ENCODE measurements at places on chromosomes 16 and 17.

- no peak for DNase-seq
Measured at GRCh38 chr16:7137560-7138330, 194.9 kb upstream of the RBFOX1 start.

GRCh38 chr16:11743308-11744074 is 834 bp upstream of the TXNDC11 start:
- DNase-seq = no peak

- DNase-seq = no peak
Measured at GRCh38 chr17:78789663-78790181, 7.6 kb upstream of the CYTH1 start.

GRCh38 chr17:63596856-63597586 is 3.7 kb upstream of the TACO1 start:
- DNase-seq = no peak

DNA sequence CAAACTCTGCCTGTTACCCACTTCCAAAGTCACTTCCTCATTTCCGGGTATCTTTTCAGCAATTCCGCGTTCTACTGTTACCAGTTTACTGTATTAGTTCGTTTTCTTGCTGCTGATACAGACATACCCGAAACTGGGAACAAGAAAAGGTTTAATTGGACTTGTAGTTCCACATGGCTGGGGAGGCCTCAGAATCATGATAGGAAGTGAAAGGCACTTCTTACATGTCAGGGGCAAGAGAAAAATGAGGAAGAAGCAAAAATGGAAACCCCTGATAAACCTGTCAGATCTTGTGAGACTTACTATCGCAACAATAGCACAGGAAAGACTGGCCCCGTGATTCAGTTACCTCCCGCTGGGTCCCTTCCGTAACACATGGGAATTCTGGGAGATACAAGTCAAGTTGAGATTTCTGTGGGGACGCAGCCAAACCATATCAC is 30.9 kb downstream of the PAFAH1B1 start:
- DNase-seq = no peak

GRCh38 chr16:48244863-48245195 is 729 bp downstream of the LONP2 start:
- DNase-seq = no peak

DNA sequence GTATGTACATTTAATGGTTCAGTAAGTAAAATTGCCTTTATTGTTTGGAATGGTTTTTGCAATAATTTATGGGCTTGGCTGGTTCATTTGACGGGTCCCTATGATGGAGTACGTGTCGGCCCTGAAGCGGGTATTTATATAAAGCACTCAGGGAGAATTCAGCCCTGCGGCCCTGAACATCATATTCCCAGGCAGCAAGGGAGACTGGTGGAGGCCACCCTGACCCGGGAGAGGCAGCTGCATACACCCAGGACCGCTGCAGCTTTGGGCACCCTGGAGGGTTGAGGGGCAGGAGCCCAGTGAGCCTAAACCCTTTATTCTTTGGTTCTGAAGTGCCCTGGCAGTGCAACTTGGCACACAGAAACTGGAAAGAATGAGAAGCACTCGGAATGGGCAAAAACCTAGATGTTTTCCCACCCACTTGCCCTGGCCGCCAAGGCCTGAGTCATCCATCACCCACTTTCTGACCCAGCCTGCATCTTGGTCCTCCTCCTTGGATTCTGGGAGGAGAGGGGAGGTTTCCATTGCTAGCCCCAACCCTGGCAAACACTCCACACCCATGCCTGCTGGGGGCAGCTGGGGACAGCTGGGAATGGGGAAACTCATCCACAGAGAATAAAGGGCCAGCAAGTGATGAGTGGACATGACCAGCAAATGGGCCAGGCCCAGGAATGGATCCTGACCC is 162.2 kb upstream of the TNRC6C start:
- no peak for DNase-seq

- DNase-seq = no peak
Measured at GRCh38 chr16:87206646-87207451, 110.3 kb downstream of the C16orf95 start.

GRCh38 chr16:70701036-70701435 is 15.2 kb upstream of the MTSS2 start:
- DNase-seq = no peak

DNA sequence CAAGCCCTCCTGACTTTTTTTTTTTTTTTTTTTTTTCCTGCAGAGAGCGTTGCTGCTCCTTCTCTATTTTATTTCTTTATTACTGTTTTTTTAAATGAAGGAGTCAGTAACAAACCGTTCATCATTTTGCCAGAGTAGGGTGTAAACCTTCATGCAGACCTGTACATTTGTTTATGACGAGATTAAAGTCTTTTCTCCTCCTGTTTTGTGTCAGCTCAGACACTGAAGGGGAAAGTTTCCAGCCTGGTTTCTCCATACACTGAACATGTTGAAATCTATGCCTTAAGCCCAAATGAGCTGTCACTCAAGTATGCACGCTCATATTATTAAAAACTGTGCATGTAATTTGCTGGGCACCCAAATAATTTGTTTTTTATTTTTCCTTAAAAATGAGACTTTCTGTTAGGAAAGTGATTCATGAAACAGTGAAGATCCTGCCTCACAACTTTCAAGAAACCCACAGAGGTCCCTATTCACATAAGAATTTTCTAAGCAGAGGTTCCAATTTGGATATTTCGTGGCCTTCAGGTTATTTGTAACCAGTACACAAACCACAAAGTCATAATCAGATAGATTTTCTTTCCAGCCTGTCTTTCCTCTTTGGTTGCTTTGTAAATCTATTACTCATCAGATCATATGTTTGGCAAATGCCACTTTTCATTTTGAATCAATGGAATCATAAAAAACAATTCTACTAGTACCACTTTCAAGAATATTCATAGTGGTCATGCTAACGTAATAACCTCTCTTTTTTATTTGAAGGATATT is 700.3 kb downstream of the MAF start:
- no peak for DNase-seq

- no peak for DNase-seq
Measured at GRCh38 chr16:8905168-8905762, 23.1 kb downstream of the LITAFD start.

DNA sequence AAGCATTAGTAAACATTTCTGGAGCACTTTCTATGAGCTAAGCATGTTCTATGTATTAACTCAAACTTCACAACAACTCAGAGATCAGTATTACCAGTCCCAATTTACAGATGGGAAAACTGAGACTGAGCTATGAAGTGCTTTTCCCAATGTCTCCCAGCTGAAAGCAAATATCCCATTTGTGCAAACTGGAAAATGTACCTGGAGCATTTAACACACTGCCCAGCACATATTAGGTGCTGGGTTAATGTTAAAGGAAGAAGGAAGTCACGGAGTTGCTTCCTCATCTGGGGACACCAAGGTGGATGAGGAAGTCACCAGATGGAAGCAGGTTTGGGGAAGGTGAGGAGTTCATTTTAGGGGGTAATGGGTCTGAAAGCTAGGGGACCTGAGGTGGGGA is 66.1 kb downstream of the ABCC6 start:
- DNase-seq = no peak

DNA sequence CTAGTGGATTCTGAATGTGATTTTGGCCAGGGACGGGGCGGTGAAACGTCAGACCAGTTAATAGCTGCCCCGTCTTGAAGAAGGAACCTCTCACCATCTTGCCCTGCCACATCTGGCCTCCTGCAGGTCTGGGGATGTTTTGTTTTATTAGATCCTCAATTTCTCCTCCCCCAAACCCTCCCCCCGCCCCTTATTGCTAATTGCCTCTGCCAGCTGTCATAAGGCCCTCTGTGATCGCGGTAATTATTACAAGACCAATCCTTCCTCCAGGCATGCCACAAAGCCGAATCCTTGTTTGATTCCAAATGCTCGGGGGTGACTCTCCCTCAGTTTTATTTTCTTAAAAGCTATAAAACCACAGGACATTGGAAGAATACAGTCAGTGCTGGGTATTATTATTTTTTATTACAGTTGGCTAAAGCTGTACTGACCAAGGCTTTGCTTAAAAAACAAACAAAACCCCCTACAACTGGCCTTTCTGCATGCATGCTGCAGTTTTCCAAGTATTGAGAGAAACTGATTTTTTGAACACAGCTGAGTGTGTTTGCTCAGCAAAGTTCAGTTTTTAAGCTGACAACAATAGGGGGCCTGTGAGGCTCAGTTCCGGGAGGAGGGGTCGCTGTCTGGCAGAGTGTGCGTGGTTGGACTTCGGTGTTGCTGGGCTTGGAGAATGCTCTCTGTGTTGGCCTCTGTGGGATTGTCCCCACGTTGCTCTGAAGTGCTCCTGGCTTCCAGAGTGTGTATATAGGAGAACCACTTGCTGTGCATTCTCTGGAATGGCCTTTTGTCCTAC is 1.7 kb downstream of the KSR1 start:
- peak; percentile 5 for DNase-seq

- no peak for DNase-seq
Measured at GRCh38 chr17:62714016-62714777, 86.7 kb downstream of the MRC2 start.

GRCh38 chr17:76738468-76738850 is 540 bp downstream of the MFSD11 start:
- no peak for DNase-seq

GRCh38 chr16:74168445-74168844 is 128.2 kb upstream of the PSMD7 start:
- no peak for DNase-seq
